ENCODE measurements at places on chromosomes 6 and 20. TPM values are rescaled to one million over a fixed set of nuclear protein-coding genes. Genes with fewer than 3 reads are reported as not detected.

The PPP1R3G gene
- 5.4 TPM for polyA plus RNA-seq

The CALHM5 gene
- polyA plus RNA-seq = 1.3 TPM

The C6orf141 gene
- polyA plus RNA-seq = 0.28 TPM

- no peak for DNase-seq
These were observed 15.6 kb downstream of the RMND1 start for GRCh38 chr6:151436300-151436699.

DNA sequence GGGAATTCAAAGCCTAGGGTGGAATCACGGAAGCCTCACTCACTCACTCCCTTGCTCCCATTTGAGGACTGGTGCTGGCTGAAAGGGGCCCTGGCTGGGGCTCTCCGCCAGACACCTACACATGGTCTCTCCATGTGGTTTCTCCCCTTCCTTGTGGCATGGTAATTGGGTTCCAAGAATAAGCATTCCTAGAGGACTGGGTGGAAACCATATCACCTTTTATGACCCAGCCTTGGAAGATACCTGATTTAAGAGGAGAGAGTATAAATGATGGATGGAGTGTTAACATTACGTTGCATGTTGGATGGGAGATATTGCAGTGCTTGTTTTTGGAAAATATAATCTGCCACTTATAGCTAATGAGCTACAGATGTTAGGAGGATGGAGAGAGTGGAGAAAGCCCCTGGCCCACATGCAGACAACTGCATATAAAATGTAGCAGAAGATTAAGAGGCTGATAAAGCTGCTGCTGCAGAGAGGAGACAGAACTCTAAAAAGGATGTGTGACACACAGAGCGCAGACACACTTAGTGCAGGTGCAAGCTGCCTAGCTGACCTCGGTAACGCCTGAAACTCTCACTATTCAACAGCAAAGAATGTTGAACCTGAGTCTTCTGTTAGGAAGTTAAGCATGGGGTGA lies 23.3 kb upstream of the CDKN1A start:
- no peak for DNase-seq

DNA sequence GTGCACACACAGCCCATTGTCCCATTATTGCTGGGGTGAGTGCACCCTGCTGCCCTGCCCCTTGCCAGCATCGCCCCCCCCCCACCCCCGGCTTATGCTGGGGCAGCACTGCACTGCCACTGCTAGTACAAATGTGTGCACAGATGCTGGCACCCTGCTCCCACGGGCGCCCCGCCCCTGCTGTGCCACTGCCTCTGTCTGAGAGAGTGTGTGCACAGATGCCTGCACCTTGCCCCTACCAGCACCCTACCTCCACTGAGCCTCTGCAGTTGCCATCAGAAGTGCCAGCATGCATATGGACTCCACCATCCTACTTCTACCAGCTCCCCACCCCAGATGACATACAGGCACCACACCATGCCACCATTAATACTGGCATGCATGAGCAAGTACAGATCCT lies 454.6 kb upstream of the KHDRBS2 start:
- DNase-seq = no peak

- no peak for DNase-seq
These were observed 7.0 kb downstream of the BPIFB2 start for GRCh38 chr20:33014336-33015113.

GRCh38 chr20:10675450-10675848 lies 1.6 kb upstream of the JAG1 start:
- no peak for DNase-seq

GRCh38 chr20:1187605-1188171 lies 2.9 kb upstream of the TMEM74B start:
- no peak for DNase-seq

All from heart left ventricle (tissue), 16 donors.